ENCODE measurements at places on chromosomes 7 and 10. TPM values are rescaled to one million over a fixed set of nuclear protein-coding genes. Genes with fewer than 3 reads are reported as not detected.

JAZF1 gene
- 3.3 TPM for total RNA-seq

ASZ1 gene
- not detected for total RNA-seq

CYCS gene
- 266 TPM for total RNA-seq

VGF gene
- not detected for total RNA-seq

GHRHR gene
- not detected for total RNA-seq

BTBD16 gene
- not detected for total RNA-seq

OPN1SW gene
- not detected for total RNA-seq

EFCAB10 gene
- not detected for total RNA-seq

HSPA12A gene
- total RNA-seq: 0.07 TPM

LRRC18 gene
- not detected for total RNA-seq

DPYSL4 gene
- total RNA-seq: 20.9 TPM

TEX36 gene
- total RNA-seq: not detected

DYNC1I1 gene
- total RNA-seq: not detected

FZD8 gene
- 0.14 TPM for total RNA-seq

INPP5F gene
- 10.7 TPM for total RNA-seq

All from activated CD8-positive, alpha-beta T cell treated with anti-CD3 and anti-CD28 coated beads for 36 hours (primary cell).